Panc1 (cell line): ENCODE measurements at places on chromosomes 2 and 18.

DNA sequence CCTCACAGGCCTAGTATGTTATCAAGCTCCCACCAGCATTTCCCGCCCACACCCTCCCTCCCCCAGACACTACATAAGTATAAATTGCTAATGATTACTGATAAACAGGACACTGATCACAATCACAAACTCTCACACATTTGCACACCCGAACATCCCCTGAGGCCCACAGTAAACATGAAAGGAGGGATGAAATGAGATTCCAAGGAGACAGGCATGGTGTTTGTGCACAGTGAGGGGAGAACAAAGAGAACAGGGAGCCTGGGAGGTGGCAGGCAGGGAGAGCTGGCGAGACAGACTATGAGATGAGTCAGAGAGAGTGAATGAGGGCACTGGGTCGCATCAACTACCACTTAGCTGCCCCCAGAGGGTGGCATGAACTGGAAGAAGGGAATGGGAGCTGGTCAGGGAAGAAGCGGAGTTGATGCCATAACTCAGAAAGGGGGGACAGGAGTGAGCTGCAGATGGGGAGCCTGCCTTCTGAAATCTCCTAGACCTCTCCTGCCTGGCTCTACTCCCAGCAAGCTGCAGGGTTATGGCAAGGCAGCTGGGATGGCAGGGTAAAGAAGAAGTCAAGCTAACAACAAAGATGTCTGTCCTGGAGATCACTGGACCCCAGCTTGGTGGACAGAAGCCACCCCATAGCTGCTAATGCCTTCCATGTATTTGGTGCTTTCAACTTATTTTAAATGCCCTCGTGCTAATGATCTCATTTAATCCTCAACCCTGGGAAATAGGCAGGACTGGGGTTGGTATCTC, 5.1 kb downstream of the KIF3C start:
- DNase-seq, result no peak

GRCh38 chr2:239870276-239870675, 154.9 kb downstream of the NDUFA10 start:
- DNase-seq, result no peak

DNA sequence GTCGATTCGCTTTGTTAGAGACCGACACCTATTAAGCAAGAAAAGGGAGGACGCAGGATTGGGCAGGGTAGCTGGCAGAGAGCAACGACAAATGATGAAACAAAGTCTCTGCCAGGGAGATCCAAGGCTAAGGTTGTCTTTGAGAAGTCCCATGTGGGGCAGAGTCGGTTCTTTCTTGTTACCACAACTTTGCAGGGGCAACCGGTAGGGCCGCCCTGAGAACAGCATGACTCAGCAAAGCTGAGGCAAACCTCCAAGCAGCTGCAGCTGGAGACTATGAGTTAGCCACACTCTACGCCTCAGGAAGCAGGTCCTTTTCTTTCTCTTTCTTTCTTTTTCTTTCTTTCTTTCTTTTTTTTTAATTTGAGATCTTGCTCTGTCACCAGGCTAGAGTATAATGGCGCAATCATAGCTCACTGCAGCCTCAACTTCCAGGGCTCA, 452.3 kb upstream of the ID2 start:
- no peak for DNase-seq

DNA sequence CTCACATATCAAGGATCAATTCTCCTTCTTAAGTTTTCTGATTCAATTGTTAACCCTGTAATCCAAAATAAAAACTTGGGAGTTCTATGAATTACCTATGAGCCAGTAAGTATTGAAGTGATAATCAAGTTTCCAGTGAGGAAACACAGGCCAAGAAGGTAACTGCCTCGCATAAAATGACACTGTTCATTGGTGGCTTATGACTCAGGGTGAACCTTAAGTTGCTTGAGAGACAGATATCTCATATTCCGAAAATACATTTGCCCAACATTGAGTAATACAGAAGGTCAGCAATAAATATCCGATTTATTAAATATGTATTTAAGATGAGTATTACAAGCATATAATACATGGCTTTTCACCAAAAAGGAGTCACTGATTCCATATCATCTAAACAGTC, 31.9 kb downstream of the PSME4 start:
- no peak for DNase-seq

- no peak for DNase-seq
Measured at GRCh38 chr2:196840171-196840570, 31.0 kb upstream of the C2orf66 start.

GRCh38 chr2:231138699-231139098, 13.9 kb upstream of the HTR2B start:
- DNase-seq, result no peak
